Fibroblast of skin of right quadriceps (primary cell): ENCODE measurements at places on chromosomes 13 and 19.

- peak; percentile 39 for DNase-seq
These were observed 692.6 kb upstream of the SLITRK1 start for GRCh38 chr13:84574851-84575250.

DNA sequence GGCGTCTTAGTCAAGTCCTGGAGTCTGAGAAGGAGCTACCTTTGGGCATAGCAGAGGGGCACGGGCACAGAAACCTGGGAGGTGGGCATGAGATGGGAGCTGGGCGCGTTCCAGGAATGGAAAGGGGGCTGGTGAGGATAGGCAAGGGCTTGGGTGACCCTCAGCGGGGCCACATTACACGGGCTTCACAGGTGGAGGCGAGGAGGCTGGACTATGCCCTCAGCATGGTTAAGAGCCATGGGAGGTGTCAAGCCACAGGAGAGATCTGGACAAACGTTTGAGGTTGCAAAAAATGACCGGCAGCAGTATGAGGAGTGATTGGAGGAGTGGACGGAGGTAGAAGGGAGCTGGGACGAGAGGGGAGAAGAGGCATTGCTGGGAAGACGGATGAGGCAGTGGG lies 21.5 kb downstream of the NECTIN2 start:
- no peak for DNase-seq

GRCh38 chr13:73935991-73936390 lies 198.2 kb downstream of the KLF12 start:
- DNase-seq, result no peak

GRCh38 chr13:85519363-85519762 lies 279.9 kb downstream of the SLITRK6 start:
- no peak for DNase-seq

GRCh38 chr19:2490659-2491058 lies 14.7 kb downstream of the GADD45B start:
- DNase-seq, result no peak

- DNase-seq, result no peak
These were observed 1887.4 kb downstream of the PCDH9 start for GRCh38 chr13:65342541-65343337.

DNA sequence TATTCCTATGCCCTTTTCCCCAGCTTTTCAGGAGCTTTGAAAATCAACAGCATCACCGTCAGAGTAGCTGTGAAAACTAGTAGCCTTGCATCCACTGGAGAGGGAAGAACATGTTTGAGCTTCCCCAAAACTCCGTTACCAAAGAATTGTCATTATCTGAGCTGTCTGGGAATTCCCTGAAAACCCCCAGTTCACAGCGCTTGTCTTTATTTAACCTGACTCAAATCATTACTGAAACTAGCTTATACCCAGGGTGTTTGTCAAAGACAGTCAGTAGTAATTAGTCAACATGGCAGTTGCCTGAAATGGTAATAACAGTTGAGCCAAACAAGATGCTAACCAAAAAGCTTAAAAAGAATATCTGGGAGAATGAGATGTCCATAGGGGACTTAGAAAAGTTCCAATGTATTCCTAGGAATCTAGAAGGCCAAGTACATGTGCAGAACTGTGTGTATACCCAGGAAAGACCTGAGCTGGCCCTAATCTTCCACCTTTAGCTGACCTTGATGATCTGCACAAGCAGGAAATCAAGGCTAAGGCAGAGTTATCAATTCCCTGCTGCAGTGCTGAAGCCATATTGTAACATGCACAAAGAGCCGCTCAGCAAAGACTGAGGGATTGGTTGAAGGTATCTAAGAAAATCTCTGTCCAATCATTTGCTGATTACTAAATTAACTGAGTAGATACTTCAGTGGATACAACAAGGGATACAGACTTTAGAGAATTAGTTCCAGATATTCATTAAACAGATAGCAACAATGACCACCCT lies 130.8 kb downstream of the KL start:
- no peak for DNase-seq

GRCh38 chr19:35488677-35489076 lies 1.6 kb downstream of the KRTDAP start:
- no peak for DNase-seq

GRCh38 chr19:56712611-56713276 lies 41.2 kb upstream of the ZNF835 start:
- no peak for DNase-seq

- no peak for DNase-seq
These were observed 77.4 kb downstream of the SLC15A1 start for GRCh38 chr13:98675066-98675465.

GRCh38 chr13:110411688-110412059 lies 104.6 kb downstream of the COL4A2 start:
- no peak for DNase-seq

GRCh38 chr19:21463449-21464105 lies 41.8 kb upstream of the ZNF429 start:
- no peak for DNase-seq

GRCh38 chr13:26494571-26495195 lies 62.8 kb upstream of the WASF3 start:
- peak; percentile 53 for DNase-seq

GRCh38 chr19:13840305-13841085 lies 36.4 kb upstream of the NANOS3 start:
- no peak for DNase-seq

GRCh38 chr19:16654140-16654539 lies 5.8 kb downstream of the SMIM7 start:
- DNase-seq, result no peak

- peak; percentile 44 for DNase-seq
These were observed 15.8 kb upstream of the TUBGCP3 start for GRCh38 chr13:112603641-112604225.

GRCh38 chr19:16319481-16319880 lies 5.1 kb upstream of the KLF2 start:
- DNase-seq, result peak; percentile 70

- DNase-seq, result peak; percentile 18
These were observed 118.4 kb upstream of the SLC7A1 start for GRCh38 chr13:29713839-29714238.

- DNase-seq, result no peak
These were observed 13.1 kb upstream of the COMP start for GRCh38 chr19:18804139-18804601.

DNA sequence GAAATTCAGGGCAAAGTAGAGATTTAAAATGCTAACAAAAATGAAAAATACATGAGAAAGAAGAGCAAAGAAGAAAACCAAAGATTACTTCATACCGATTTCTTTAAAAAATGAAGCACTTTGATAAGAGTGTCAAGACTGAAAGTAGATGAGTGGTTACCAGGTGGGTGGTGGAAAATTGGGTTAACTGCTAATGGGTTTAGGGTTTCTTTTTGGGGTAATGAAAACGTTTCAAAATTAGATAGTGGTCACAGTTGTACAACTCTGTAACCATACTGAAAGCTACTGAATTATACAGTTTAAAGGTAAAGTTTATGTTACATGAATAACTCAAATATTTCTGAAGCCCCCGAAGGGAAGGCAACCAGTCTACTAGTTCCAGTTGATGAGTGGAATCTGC lies 179.4 kb downstream of the NDFIP2 start:
- no peak for DNase-seq

GRCh38 chr13:111117289-111117688 lies 2.2 kb downstream of the ARHGEF7 start:
- DNase-seq, result peak; percentile 15

- DNase-seq, result peak; percentile 95
These were observed 989 bp upstream of the SSC5D start for GRCh38 chr19:55486971-55487923.

DNA sequence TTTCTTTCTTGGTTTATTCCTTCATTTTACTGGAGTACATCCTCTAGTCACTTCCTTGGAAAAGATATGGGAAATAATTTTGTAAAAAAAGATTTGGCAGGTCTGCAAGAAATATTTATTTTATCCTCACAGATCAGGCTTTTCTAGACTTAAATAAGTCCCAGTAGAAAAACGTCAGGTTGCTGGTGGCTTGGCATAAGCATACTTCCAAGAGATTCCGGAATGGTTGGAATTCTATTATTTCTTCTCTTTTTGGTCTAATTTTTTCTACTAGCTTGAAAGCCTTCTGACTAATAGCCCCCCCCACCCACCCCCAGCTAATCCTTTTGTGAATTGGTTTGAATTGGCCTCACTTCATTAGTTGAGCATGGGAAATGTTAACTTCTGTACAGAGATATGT lies 147.6 kb downstream of the ZIC5 start:
- no peak for DNase-seq

GRCh38 chr13:112702986-112703379 lies 13.1 kb downstream of the ATP11A start:
- DNase-seq, result peak; percentile 53

DNA sequence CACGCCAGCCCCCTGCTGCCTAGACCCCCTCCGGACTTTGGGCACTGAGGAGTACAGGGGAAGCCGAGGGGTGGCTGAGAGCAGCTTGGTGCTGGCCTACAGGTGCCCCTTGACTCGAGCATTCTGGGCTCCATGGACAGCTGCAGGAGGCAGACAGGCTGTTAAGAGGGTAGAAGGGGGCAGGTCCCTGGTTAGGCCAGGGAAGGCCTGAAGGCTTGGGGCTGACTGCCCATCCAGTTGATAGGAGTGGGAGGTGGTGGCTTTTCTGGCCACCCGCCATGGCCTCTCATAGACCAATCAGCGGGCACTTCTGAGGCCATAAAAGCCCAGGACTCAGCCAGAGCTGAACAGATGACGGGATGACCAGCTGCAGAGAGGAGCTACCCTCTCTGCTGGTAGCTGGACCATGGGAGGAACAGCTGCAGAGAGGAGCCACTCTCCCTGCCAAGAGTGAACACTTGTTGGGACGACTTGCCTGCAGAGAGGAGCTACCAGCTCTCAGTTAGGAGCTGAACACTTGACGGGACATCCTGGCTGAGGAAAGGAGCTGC lies 10.7 kb upstream of the SUPT20H start:
- no peak for DNase-seq

DNA sequence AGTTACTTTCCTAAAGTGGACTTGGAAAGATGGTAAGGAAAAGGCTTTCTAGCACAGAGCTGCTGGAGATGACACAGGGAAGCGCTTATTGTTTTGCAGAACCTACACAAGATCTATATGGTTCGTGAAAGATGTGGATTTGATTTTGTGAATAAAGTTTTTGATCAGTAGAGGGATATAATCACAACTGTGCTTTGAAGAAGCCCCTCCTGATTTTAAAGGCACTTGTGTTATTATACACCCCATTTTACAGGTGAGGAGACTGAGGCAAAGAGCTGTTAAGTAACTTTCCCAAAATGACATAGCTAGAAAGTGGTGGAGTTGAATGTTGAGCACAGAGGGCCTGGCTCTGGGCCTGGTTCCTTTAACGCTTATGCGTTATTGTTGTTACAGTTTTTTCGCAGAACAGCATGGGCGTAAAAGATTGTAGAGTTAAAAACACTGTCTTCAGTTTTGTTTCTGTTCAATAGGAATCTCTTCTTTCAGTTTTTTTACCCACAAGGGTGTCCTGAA lies 1.4 kb downstream of the TDRD3 start:
- no peak for DNase-seq

DNA sequence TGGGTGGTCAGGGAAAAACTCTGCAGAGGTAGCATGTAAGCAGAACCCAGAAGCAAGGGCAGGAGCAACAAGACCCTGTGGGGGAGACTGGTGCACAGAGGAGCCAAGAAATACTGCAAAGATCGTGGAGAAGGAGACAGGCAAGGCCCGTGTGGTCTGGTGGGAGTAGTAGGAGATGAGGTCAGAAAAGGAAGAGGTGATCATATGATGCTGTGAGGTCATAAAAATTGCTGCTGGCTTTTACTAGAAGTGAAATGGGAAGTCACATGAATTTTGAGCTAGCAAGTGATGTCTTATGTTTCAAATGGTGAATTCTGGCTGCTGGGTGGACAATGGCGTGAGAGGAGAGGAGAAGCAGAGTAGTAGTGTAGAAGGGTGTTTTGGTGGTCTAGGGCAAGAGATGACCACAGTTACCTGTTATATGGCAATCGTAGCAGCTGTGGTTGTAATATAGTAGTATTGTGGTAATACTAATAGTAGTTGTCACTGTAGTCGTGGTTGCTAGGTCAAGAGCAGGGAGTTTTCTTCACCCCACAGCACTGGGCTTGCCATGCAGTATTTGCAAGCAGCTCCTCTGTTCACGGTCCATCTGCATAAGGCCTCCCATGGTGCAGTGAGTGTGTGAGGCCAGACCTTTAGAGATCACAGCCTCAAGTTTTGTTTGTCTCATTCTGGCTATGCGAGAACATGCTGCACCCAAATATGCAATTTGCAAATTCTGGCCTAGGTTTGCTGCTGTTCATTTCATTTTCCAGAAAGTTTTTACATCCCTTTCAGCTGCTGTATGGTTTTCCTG lies 205.0 kb downstream of the TSHZ3 start:
- no peak for DNase-seq

DNA sequence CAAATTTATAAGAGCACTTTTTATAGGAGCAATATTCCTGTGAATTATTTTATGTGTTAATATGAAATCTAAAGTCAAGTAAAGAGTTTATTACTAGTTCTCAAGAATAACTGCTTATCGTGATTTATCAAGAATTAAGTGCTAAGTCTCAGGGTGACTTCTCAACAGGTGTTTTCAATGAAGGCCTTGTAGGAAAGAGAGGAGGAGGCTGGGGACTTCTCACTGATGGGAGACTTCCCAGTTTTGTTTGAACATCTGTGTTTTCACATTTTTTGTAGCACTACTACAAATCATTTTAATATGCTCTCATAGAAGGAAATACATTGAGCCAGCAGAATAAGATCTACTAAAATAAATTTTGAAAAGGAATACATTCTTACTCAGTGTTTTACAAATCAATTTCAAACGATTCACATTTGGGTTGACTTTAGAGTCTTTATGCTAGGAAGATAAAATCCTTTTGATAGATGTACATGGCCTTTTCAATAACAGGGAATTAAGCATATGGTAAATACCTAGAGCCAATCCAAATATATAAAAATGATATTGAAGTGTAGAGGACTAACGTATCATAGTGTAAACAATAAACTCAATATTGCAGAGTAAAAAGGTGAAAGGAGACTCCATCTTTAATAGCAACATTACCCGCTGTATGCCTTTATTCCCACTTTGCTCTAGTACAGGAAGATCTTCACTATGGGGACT lies 6.8 kb downstream of the PCDH17 start:
- no peak for DNase-seq

GRCh38 chr13:37889102-37889501 lies 19.5 kb upstream of the TRPC4 start:
- no peak for DNase-seq

- DNase-seq, result no peak
These were observed 6.4 kb downstream of the FBN3 start for GRCh38 chr19:8143041-8143440.

- no peak for DNase-seq
These were observed 124.5 kb downstream of the FLT1 start for GRCh38 chr13:28370448-28370847.

DNA sequence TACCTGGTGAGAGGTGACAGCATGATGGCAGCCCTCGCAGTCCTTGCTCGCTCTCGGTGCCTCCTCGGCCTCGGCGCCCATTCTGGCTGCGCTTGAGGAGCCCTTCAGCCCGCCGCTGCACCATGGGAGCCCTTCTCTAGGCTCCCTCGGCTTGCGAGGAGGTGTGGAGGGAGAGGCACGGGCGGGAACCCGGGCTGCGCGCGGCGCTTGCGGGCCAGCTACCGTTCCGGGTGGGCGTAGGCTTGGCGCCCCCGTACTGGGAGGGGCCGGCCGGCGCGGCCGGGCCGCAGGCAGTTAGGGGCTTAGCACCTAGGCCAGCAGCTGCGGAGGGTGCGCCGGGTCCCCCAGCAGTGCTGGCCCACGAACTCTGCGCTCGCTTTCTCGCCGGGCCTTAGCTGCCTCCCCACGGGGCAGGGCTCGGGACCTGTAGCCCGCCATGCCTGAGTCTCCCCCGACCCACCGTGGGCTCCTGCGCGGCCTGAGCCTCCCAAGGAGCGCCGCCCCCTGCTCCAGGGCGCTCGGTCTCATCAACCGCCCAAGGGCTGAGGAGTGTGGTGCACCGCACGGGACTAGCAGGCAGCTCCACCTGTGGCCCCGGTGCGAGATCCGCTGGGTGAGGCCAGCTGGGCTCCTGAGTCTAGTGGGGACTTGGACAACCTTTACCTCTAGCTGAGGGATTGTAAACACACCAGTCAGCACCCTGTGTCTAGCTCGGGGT lies 1624.3 kb downstream of the SLITRK1 start:
- DNase-seq, result no peak
